ENCODE measurements at places on chromosomes 4 and X.

- DNase-seq = no peak
These were observed 114.6 kb downstream of the RBM47 start for GRCh38 chr4:40515037-40515397.

DNA sequence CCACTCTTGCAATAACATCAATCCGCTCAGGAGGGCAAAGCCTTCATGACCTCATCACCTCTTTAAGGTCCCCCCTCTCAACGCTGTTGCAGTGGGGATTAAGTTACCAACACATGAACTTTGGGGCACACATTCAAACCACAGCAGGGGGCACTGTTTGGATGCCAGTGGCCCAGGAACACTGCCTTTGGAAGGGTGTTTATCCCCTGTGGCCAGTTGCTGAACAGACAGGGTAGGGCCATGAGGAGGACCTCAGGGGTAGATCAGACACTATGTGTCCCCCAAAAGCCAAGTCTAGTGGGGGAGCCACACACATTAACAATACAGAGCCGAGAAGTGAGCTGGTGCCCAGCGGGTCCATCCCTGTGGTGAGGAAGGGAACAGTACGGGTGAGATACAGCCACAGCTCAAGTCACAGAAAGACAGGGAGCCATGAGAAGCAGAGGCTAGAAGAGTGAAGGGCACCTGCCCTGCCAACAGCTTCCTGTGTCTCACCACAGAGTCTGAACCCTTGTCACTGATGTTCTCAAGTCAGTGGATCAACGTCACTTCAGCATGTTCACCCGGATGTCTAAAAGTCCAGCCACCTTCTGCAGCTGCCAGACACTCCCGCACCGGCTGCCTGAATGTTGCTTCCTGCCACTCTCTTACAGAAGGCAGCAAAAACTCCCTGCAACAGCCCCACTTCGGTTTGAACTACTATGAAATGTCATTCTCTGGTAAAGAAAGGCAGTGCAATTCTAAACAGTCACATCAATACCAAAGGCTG is 19.9 kb upstream of the MXD4 start:
- DNase-seq = no peak

DNA sequence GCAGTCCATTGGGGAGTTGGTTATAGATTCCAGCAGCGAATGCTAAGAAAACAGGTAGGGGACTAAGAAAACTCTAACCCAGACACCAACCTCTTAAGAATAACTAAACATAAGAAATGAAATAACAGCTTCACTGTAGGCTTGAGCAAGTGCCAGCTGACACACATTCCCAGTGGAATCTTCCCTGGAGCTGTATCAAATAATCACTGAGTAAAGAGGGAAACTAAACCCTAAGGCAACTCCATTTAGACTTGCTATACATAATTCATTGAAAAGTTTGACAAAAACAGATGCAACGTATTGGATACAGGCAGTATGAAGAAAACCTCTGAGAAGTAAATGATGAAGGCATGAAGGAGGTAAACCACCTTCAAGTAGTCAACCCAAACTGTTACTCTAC is 293.5 kb downstream of the OPHN1 start:
- DNase-seq = no peak

GRCh38 chr4:127957105-127957504 is 7.9 kb downstream of the MFSD8 start:
- DNase-seq = no peak

GRCh38 chr4:174946246-174946645 is 28.1 kb downstream of the ADAM29 start:
- no peak for DNase-seq

- no peak for DNase-seq
These were observed 4.4 kb downstream of the UNC5C start for GRCh38 chr4:95544113-95545103.

DNA sequence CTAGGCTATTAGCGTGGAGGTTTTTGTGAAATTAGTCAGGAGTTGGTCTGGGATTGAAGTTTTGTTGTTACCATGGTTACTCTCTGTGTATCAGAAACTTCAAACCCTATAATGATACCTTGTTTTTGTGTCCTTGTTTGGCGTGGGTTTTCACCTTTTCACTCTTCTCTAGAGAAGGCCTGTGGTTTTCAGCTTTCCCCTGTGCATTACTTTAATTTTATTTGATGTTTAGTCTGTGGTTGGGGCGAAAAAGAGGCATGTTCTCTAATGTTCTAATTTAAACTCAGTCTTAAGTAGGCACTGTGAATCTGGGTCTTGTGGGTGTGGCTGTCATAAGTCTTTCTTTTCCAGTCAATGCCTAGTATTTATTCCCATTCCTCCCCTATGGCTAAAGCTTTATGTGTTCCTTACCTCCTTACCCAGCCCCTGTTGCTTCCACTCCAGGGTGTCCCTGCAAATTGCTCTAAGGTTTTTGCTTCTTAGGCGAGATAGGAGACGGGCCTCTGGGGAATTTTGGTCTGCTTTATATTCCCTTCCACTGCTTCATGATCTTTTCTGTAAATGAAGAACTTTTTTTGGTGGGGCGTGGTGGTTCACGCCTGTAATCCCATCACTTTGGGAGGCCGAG is 326.3 kb upstream of the ZCCHC13 start:
- DNase-seq = no peak

- DNase-seq = no peak
These were observed 6.8 kb downstream of the PDS5A start for GRCh38 chr4:39970671-39971640.

GRCh38 chr4:6229671-6230501 is 29.5 kb upstream of the JAKMIP1 start:
- DNase-seq = no peak

- no peak for DNase-seq
These were observed 84.2 kb downstream of the CAMK2D start for GRCh38 chr4:113677325-113677724.

DNA sequence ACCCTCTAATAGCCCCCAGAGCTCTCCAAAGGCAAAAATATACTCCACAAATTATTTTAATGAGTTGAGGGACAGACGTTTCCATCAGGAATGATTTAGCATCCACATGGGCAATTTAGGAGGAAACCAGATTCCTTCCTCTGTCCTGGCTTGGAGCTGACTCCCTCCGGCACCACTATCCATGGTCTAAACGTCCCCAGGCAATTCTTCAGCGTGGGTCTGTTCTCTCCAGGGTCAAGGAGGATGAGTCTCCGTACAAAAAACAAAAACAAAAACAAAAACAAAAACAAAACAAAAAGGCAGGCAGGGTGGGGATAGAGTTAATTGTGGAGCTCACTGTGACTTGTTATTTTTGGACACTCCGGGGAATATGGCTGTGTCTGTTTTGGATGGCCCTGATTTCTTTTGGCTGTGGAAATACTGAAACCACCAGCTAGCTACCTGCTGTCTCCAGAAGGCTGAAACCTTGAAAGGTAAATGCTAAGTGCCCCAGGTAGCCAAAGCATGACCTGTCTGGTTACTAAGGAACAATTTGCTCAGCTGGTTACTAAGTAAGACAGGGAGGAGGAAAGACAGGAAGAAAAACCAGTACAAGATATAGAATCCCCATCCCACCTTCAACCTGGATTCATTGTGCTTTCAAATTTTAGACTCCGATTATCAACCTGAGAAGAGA is 419.1 kb upstream of the LCORL start:
- DNase-seq = no peak

DNA sequence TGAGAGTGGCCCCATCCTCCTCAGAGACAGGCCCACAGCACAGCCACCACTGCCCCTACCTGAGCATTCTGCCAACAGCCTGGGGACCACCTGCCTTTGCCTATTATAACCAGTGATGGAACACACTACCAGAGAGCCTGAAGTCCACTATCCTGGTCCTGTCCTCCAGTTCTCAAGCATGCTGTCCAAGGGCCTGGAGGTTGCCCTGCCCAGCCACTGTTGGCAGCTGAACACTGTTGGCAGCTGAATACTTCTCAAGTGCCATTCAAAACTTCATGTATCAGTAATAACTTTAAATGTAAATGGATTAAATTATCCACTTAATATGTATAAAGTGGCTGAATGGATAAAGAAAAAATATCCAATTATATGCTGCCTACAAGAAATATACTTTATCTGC is 194.3 kb upstream of the JADE1 start:
- DNase-seq = no peak

DNA sequence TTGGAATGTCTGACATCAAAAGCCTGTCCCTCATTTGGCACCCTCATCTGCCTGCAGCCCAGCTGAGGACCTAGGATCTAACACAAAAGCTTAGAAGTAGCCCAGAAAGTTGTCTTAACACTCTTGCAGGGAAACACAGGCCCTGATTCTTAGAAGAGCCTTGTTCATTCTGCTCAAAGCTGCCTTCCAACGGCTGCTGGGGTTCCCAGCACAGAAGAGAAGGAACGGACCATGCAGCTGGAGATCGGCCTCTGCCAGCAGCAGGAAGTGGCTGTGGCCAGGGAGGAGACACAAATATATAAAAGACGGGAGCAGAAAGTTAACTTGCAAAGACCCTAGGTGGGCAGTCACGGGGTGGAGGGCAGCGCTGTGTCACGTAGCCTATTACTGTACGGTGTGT is 20.4 kb downstream of the PRPS2 start:
- DNase-seq = no peak

GRCh38 chr4:118774321-118774720 is 61.6 kb downstream of the SEC24D start:
- no peak for DNase-seq

DNA sequence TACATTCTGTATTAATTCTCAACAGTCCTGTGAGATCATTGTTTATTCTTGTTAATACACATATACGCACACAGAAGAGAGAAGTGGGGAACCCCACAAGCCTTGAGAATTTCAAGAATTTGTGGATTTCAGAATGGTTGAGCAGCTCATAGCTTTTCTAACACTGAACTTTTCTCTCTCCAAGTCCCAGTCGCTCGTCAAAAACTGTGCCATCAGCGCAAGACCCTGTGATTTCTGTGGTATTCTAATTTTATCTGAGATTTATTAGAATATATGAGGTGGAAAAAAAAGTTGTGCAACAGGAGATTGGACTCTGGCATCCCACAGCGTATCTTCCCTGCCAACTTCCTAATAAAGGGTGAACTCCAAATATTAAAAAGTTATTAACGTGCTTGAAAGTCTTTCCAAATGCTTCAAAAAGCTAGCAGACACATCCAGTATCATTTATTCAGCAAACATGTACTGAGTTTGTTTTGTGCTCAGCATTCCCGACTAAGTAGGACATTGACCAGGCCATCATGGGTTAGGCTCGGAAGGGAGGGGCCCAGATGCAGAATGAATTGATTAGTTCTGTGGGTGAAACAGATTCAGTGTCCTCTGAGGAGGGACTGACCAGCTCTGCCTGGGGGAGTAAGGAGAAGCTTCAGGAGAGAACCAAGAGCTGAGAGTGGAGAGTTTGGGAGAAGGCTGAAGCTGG is 165.6 kb downstream of the CBR4 start:
- no peak for DNase-seq

DNA sequence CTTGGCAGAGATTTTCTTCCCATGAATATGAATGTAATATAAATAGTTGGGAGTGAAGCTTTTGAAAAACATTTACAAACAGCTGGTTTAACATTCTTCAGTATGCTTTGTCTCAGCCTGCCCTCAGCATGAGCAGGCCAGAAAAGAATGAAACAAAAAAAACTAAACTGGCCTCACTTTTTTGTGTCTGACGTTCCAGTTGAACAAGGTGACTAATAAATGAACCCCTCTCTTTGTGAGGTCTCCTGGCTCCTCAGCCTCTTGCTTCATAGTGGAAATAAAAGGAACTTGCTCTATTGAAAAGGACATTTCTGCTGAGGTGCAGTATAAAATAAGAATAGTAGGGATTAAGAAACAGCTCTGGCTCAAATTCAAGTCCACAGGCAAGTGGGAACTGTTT is 9.4 kb downstream of the CHST7 start:
- no peak for DNase-seq

- DNase-seq = no peak
These were observed 276.7 kb upstream of the KLF3 start for GRCh38 chr4:38387348-38387747.

DNA sequence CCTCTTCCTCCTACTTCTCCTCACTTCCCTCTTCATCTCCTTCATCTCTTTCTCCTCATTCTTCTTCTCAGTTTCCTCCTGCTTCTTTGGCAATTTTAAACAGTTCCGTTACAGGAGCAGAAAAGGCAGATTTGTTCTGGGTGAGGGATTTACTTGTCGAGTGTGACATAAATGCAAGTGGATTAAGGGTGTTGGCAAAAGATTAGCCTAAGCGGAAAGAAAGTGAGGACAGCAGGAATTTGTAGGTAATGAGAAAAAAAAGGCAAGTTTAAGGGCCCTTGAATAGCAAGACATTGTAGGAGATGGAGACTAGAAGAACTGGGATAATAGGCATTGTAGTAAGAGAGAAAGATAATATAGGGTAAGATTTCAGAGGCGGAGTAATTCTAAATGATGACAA is 841.6 kb downstream of the RAPGEF2 start:
- DNase-seq = no peak

All from D721Med (cell line).